ENCODE measurements at places on chromosomes 12 and 14.

DNA sequence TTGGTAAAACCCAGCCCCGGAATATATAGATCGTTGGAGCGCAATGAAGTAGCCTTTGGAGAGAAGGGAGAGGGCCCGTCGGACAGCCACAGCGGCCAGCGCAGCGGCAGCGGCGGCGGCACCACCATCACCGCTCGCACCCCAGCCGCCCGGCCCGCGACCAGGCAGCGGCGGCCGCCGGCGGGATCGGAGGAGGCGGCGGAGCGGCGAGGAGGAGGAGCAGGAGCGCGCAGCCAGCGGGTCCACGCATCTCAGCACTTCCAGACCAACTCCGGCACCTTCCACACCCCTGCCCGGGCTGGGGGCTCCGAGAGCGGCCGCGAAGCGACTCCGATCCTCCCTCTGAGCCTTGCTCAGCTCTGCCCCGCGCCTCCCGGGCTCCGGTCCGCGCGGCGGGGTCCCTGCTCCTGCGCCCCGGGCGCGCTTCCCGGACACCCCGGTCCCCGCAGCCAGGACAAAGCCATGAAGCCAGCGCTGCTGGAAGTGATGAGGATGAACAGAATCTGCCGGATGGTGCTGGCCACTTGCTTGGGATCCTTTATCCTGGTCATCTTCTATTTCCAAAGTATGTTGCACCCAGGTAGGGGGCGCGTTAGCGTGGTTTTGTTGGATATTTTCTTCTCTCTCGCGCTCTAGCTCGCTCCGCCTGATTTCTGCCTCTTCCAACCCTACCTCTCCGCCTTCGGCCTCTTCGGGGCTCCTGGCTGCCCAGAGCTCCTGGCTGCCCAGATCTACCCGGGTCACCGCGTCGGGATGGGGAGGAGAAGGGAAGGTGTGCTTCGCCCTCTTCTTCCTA, 400 bp downstream of the CHST11 start:
- DNase-seq = peak; percentile 87

DNA sequence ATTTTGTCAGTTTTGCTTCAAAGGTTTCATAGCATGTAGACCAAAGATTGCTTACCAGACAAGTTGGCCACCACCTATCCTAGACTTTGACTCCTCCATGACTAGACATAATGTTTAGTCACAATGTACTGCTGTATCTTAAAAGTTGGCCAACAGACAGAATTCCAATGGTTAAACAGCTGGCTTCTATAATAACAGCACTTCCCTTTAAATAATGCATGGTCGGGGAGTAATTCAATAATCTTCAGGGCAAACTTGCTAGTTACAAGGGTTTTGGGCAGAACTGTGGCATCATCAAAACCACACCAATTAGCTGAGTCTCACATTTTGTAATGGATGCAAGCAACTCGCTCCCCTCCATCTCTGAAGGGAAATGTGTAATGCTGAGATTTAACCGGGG, 56.9 kb downstream of the IGF1 start:
- no peak for DNase-seq

DNA sequence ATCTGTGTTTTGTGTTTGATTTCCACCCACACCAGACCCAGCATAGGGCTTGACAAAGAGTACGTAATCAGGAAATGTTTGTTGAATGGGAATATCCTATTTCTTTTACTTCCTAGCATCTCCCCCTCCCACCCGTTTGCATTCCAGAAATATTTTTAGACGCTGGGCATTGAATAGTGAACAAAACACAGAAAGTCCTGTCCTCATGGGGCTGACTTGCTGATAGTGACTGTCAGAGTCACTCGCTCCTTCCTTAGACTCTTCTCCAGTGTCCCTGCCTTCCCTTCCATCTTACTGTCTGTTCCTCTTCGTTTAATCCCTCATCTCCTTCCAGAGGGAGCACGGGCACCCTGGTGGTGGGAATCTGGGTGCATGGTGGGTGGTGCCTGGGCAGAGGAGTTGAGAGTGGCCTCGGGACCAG, 53.6 kb downstream of the SLC25A47 start:
- no peak for DNase-seq

- DNase-seq = no peak
These were observed 15.1 kb upstream of the ZFP36L1 start for GRCh38 chr14:68807987-68808386.

DNA sequence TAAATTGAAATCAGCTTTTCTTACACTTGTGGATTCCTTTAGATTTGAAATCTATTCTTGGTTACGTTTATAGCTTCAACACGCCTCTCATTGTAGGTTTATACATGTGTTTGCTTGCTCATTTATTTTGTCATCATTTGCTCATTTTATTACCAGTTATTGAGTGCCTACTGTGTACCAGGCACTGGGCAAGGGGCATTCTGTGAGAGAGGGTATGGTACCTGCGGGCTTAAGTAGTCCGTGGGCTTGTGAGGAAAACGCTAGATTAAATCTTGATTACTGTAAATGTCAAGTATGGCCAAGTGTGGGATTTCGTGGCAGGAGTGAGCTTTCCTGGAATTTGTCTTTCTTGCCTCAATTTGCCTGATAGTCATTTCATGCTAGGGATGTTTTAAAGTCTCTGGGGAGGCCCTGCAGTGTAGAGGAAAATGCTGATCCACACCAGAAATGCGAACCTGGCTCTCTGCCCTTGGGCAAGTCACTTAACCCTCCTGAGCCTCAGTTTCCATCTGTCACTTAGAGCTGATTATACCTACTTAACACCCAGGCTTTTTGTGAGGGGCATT, 92.7 kb downstream of the CACNA1C start:
- no peak for DNase-seq

DNA sequence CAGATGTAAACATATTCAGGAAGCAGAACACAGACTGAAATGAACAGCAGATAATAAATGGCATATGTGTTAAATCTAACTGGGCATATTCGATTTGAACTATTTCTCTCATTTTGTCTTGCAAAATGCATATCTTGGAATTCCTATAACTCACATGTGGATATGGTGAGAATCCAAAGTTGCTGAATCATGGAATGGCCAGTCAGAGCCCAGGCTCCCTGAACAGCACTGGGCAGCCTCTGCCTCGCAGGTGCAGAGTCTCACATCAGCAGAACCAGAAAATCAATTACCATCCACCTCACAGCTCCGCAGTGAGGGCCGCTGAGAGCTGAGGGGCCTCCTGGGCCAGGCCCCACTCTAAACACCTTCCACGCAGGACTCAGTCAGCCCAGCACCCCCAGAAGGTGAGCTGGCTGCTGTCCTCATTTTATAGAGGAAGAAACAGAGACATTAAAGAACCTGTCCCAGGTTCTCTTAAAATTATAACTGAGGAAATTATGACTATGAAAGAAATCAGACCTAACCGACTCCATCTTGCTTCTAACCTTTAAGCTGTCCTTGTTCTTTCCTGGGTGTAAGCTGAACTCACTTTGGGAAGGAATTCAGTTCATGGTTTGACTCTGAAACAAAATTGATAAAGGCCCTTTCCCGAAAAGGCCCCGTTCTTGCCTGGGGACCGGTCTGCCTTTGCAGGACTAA, 269.1 kb upstream of the SFSWAP start:
- no peak for DNase-seq

DNA sequence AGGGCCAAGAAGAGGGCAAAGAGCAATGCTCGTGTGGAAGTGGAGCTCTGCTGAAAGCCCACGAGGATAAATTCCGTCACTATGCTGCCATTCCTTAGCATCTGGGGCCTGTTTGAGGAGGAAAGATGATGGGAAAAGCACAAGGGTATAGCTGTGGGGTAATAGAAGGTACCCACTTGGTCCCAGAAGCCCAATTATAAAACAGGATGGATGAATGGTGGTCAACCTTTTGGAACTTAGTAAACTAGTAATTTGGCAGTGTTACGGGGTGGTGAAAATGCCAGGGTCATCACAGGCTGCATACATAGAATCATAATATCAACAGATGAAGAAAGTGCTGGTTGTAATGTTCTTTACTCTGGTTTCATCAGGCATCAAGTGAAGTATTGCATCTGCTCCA, at the start of gene OR10AD1:
Gene OR10AD1, minus strand, starts transcription at position 101 of the 400 bp plus-strand sequence. Its CDS starts 0 bp downstream, at position 101.
- no peak for DNase-seq

DNA sequence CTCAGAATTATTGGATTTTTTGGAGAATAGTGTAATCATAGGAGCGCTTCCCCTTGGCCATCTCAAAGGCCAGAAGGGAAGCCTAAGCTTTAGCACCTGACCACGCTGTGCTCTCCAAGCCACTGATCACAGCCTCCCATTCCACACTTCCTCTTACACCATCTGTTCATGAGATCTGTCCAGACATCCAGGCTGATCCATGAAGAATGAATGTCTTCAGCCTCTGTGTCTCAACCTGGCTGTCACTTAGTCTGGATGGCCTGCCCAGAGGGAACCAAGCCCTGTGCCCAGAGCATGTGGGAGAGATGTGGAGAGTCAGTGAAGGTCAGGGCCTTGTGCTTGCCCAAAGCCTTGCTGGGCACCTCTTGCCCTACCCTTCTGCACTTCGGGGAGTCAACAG, 40.5 kb downstream of the TSPAN11 start:
- peak; percentile 95 for DNase-seq

GRCh38 chr14:37590428-37591139, 4.5 kb downstream of the FOXA1 start:
- no peak for DNase-seq

GRCh38 chr12:8628731-8629130, 16.1 kb upstream of the AICDA start:
- DNase-seq = no peak

DNA sequence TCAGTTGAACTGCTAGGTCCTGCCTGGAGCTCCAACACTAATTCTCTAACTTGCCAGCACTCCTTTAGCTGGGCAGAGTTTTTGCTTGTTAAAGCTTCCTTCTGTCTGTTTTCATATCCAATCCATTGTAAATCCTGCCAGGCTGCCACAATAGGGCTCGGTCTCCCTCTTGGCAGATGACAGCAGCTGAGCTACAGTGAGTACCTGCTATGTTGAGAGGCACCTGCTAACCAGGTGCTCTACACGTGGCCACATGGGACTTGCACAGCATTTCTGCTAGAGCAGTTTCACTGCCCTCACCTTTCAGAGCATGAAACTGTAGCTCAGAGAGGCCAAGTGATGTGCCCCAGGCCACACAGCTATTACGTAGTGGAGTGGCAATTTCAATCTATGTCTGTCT, 106.6 kb upstream of the NOS1 start:
- DNase-seq = peak; percentile 38

DNA sequence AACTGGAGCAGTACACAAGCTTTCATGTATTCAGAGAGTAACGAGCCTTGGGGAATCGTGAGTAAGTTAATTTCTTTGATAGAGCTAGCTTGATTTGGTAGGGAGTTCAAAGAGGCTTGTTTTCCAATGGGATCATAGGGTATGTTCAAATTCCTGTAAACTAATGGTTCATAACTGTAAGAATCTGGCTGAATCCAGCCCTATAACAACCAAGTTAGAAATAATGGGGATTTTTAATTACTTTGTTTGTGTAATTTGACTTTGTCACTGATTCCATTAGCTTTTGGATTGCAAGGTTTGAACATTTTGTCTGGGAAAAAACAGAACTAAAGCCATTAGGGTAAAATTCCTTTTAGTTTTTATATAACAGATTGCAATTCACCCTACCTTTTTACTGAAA, 94.0 kb downstream of the WNK1 start:
- DNase-seq = no peak

DNA sequence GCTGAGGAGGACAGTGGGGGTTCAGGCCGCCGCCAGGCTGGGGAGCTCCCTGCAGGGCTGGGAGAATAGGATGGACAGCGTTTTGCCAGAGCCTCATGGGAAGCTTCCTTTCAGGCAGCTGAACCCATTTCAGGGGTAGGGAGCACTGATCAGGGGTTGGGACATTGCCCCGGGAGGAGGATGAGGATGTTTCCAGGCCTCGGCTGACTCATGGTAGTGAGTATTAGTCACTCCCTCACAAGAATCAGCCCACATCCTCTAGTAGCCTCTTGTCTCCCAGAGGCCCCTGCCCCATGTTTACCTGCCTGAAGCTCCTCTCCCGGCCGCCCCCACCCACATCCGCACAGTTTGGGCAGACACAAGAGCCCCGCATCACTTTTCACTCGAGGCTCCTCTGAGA, 89.8 kb downstream of the ZFP36L1 start:
- no peak for DNase-seq

DNA sequence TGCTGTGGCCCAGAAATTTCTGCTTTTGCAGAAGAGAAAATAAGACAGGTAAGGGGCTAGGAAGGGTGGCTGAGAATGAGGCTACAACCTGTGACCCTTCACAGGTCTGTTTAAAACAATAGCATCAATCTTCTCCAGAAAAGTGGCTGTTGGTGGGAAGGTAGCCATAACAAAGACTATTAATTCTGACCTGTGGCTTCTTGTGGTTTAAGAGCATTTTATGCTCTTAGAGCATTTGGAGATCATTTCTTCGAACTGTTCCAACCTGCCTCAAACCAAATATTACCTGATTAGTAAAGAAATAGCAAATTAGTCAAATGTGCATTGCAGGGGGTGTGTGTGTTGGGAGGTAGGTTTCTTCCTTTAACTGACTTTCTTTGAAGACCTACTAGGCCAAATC, 15.2 kb upstream of the TCP11L2 start:
- DNase-seq = no peak

- DNase-seq = no peak
These were observed 7.8 kb downstream of the ZDHHC22 start for GRCh38 chr14:77133720-77134338.

- DNase-seq = no peak
These were observed 85.7 kb downstream of the KIF26A start for GRCh38 chr14:104224131-104224505.

DNA sequence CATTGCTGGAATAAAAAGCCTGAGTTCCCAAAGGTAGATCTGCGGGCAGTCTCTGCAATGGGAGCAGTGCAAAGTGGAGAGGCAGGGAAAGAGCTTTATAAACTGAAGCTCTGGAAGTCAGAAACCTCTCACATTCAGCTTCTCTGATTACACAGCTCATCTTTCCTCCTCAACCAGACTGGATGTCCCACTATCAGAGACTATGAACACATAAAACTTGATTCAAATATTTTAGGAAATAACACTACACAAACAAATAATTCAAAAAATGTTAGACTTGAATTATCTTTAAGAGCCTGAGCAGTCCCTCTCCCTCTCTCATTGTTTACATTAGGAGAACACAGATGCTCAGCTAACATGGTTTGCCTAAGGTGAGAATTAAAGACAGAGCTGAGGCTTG, 72.9 kb downstream of the DENND5B start:
- peak; percentile 39 for DNase-seq

All from cerebellar cortex (tissue), 1 donor.